ENCODE measurements at places on chromosomes 4 and X.

DNA sequence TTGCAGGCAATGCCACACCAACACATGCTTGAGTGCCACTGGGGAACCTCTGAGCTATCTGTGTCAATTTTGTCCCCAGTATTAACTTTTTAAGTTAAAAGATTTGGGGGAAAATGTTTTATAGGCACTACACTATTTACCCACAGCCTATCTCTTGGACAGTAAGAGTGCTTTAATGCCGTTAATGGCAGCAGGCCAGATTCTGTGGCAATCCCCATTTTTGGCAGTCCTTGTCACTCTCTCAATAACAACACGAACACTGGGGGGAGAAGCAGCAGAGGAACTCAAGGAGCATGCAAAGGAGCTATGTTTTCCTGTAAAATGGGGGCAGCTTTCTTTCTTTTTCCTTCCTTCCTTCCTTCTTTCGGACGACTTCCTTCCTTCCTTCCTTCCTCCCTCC, 168.6 kb downstream of the NSUN7 start:
- DNase-seq = no peak

GRCh38 chr4:7381221-7381889, 53.4 kb downstream of the PSAPL1 start:
- DNase-seq = no peak

DNA sequence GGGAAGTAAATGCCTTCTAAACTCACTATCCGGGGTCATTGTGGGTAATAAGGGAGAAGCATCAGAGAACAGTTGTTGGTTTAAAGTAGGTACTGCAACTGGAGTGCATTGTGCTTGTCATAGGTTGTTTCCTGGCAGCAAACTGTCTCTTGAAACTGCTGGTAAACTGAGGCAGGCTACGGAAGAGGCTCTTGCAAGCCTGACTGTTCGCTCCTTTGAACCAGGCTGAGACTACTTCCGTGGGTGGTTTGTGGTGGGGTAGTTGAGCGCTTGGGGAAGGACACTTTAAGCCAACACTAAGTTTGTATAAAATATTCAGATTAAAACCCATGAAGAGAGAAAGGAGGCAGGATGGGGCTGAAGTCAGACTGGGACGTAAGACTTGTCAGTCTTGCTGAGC, 45.2 kb upstream of the WDR1 start:
- peak; percentile 81 for DNase-seq

DNA sequence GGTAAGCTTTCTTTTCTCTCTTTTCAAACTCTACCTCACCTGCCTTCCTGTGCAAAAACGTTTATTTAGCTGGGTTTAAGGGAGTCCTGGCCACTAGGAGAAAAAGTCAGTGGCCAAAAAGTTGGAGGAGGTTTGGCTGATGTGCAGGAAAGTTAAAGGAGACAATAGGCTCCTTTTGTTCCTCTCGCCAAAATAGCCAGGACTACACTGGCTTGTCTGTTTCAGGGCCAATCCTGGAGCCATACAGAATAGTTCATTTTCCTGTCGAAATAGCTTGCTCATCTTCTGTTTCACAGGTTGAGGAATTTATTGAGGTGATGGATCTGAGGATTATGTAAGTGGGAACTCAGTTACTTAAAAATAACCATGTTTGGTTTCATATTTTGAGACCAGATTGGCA, 423 bp downstream of the HEPH start:
- no peak for DNase-seq

GRCh38 chr4:139558235-139559088, 2.4 kb upstream of the SETD7 start:
- DNase-seq = no peak

DNA sequence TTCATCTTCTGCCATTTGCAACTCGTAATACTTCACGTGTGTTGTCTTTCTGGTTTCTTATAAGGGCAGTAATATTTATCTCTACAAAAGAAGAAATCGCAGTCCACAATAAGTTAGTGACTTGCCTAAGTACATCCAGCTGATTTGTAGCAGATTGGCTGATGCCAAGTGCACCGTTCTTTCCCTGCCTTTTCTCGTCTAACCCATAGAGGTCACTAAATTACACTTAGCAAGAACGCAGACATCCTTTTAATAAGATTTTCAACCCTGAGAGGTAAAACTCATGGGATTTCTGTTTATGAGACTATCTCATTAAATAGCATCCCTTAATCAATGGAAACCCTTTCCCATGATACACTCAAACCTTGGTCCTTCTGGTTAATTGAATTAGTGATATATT, 408.6 kb upstream of the ACTRT1 start:
- no peak for DNase-seq

- DNase-seq = no peak
Observed at GRCh38 chrX:106802063-106802387, 448 bp upstream of the TBC1D8B start.

DNA sequence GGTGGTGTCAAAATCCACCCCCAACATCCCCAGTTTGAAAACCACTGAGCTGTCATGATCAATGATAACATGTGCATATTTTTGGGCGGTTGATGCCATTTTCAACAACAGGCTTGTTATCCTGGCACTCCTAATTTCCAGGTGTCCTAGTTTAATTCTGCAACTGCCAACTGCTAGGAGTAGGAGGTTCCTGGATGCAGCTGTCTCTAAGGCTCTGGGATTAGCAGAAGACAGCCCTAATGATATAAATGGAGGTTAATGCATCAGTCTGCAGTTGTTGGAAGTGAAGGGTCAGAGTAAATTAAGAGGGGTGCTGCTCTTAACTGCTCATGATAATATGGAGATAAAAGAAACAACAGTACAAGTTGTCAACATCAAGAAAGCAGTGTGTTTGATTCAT, 23.8 kb downstream of the ARFIP1 start:
- no peak for DNase-seq

GRCh38 chrX:152658302-152658701, 20.6 kb downstream of the GABRQ start:
- DNase-seq = no peak

GRCh38 chr4:107922486-107923473, 8.6 kb upstream of the CYP2U1 start:
- no peak for DNase-seq

DNA sequence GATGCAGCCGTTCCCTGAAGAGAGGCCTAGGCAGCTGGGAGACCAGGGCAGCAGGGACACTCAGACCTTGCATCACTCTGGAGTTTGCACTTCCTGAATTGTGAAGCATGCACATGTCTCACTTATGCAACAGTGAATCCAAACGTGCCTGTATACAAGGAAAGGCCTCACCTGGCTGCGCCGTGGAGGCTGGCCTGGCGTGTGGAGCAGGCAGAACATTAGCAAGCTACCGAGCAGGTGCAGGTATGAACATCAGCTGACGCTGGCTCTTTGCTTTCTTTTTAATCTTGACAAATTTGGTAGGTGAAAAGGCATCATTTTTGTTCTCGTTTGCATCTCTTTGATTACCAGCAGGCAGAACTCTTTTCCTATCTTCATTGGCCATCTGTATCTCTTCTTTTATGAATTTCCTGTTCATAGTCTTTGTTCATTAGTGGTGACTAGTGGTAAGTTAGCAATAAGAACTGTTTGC, 37.1 kb upstream of the IRAK1 start:
- no peak for DNase-seq

DNA sequence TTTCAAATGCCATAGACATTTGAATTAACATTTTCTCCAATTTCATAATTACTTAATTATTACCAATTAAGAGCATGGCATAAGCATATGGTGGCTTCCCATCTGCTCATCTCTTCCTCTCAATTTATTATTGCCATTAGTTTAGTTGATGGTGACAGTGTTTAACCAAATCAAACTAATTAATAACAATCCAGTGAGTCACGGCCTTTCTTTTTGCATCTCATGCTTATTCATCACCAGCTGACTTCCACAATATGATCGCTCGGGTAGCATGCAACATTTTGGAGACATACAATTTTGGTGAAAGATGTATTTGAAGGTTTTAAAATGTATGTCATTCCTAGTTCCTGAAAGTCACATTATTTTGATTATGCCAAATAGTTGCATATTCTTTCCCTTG, 172.8 kb upstream of the TACR3 start:
- no peak for DNase-seq

DNA sequence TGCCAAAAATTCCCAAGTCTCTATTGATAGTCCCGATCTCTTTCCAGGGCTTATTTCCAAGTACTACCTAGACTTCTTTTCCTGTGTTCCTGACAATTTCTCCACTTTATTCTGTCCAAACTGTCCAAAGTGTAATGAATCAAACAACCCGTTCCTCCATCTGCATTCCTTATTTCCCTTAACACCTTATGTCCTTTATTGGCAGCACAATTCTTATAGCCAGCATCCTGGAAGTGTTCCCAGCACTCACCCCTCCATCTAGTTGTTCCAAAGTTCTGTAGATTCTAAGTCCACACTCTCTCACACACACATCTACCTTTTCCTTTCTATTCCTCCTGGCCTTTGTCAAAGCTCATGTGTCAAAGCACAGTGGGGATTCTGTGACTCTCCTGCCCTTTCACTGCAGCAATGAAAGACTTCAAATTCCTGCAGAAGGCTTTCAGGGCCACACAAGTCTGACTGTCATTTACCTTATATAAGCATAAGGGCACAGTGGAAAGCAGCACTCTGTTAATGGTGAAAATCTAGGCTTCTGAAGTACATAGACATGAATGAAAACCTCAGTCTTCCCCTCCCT, 22.1 kb downstream of the LIMCH1 start:
- no peak for DNase-seq

DNA sequence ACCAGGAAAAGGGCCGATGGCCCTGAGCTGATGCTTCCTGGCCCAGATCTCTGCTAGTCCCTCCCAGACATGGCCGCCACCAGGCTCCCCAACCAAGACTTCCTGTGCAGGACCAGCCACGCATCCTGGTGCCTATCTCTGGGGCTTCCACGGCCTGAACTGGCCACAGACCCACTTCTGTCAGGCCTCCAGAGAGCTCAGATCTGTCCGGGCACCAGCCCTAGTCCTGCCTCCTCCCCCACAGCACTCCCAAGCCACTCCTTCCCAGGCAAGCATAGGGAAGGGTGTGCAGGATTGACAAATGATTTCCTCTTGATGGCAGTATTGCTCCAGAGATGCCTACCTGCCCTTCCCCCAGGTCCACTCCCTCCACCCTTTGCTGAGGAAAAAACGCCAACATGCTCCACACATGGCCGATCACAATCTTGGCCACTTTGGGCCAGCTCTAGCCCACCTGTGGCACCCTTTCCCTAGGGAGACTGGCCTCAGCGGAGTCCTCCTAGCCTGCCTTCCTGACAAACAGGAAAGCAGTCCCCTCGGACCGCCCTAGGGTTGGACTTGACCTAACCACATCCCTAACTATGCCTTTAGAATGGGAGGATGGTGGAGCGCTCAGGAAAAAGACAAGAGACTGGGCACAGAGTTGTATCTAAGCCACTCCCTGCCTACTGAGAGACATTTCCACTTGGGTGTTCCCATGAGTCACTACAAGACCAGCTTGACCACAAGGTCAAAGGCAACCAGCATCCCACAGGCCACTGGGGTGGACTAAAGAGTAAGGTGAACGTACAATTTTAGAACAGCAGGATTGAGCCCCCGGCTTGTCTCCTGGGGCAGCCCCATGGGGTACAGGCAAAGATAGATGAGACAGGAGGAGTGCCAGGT, 277.5 kb upstream of the AGTR2 start:
- no peak for DNase-seq

GRCh38 chr4:15976456-15977447, 13.8 kb upstream of the FGFBP2 start:
- no peak for DNase-seq

DNA sequence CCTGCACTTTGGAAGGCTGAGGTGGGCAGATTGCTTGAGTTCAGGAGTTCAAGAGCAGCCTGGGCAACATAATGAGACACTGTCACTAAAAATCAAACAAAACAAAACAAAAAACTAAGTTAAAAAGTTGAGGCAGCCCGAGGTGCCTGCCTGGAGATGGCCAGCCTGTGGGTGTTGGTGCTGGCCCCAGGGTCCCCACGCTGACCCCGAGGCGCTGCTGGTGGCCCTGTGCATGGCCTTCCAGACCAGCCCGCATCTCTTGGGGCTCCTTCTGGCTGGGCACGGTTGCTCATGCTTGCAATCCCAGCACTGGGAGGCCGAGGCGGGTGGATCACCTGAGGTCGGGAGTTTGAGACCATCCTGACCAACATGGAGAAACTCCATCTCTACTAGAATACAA, 4.4 kb downstream of the ETNPPL start:
- DNase-seq = no peak

DNA sequence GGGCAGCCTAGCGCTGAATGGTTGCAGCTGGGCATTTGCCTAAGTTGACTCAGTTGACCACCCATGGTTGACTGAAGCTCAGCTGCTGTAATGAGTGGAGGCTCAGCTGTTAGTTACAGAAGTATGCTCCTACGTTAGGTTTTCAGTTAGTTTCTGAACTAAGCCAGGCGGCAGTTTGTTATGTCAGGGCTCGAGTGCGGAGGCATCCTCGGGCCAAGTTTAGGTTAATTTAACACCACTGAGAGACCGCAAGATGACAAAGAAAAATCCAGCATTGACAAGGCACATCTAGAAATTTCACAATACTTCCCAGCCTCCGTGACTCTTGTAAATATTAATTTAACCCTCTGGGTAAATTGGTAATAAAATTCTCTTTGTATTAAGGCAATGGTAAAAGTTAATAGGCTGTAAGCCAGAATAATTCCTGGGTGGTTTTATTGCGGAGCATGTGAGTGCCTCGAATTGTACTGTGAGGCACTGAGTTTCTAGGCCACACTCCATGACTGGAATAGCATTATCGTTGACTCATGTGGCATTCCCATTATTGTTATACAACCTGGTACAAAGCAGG, 33.1 kb upstream of the CDKN2AIP start:
- no peak for DNase-seq

DNA sequence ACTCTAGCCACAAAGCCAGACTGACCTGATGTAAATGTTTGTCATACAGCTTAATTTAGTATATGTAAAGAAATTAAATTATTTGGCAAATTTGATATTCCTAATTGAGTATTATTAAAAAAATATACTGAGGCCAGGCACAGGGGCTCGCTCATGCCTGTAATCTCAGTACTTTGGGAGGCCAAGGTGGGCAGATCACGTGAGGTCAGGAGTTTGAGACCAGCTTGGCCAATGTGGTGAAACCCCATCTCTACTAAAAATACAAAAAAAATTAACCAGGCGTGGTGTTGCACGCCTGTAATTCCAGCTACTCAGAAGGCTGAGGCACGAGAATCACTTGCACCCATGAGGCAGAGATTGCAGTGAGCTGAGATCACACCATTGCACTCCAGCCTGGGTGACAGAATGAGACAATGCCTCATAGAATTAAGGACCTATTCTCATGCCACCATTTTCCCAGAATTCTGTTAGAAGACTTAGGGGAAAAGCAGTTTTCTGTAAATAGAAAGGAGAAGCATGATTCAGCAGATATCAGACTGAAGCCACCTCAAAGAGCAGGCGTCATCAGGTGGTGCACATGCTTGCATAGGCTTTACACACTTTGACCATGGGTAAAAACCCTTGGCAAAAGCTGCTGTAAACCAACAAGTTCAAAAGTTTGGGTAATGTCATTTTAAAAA, 6.1 kb downstream of the UBQLN2 start:
- DNase-seq = no peak

DNA sequence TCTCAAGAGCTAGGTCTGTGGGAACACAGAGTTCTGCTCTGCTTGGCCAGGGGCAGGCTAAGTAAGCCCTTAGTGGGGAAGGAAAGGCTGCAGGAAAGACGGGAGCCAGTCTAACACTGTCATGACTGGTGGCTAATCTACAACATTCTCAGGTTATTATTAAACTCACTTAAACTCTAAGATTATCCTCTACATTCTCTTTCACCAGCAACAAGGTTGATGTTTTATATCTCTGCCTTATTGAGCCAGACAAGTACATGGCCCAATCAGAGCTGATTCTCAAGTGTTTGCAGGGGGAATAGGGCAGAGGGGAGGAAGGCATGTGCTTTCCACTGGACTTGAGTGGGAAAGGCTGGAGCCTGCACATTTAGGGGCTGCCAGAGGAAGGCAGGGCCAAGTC, 50.9 kb upstream of the FAM241A start:
- DNase-seq = no peak

GRCh38 chrX:5638572-5638971, 590.1 kb downstream of the NLGN4X start:
- DNase-seq = no peak

Measured in activated naive CD4-positive, alpha-beta T cell treated with anti-CD3 and anti-CD28 coated beads, Interleukin-2, amount 10 ng/mL, durations not matched to agents 7 days and 5 days (primary cell).